ENCODE measurements at places on chromosomes 5 and 9. TPM values are rescaled to one million over a fixed set of nuclear protein-coding genes. Genes with fewer than 3 reads are reported as not detected.

ANKRD18A gene
- total RNA-seq = 1.4 TPM

PCDHGA3 gene
- total RNA-seq = 12.1 TPM

PCDHA4 gene
- 0.10 TPM for total RNA-seq

URM1 gene
- 51.6 TPM for total RNA-seq

SLC27A6 gene
- 52.2 TPM for total RNA-seq

OR1Q1 gene
- not detected for total RNA-seq

OLFM1 gene
- total RNA-seq = 12.5 TPM

DNA sequence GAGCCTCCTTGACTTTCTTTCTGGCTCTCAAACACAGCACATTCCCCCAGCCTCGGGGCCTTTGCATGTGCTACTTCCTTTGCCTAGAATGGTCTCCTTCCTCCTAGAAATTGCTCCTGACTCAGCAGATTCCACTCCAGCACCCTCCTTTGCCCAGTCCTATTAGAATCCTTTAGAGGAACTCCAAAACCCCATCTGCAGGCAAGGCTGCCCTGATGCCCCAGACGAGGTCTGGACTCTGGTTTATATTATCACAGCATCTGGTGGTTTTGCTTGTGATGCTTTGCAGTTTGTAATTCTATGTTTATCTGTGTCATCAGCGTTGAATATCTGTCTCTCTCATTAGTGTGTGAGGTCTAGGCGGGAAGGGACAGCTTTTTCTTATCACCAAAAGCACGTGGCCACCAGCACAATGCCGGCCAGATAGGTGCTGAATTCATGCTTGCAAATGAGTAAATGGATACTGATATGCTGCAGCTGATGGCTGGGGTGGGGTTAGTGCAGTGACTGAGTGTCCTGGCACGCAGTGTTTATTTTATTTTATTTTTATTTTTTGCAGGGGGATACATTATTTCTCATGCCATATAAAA lies 30.0 kb upstream of the ANKH start:
- peak; percentile 34 for DNase-seq

GRCh38 chr5:157189223-157189622 lies 8.6 kb downstream of the ITK start:
- no peak for DNase-seq

DNA sequence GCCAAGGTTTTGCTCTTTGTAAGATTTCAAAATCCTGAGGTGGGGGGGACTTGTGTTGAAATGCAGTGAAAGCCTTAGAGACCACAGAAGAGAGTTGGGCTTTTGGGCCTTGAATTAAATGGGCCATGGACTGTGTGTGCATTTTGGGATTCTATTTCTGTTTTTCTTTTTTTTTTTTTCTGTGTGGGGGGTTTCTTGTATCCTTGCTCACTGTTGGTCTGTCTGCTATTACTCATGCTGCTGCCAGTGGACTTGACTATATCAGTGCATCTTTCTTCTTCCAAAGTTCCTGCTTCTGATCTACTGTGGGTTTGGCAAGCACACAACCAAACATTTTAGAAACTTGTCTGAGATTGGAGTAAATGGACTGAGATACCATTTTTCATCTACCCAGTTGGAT lies 344.9 kb downstream of the ARL15 start:
- DNase-seq = no peak

DNA sequence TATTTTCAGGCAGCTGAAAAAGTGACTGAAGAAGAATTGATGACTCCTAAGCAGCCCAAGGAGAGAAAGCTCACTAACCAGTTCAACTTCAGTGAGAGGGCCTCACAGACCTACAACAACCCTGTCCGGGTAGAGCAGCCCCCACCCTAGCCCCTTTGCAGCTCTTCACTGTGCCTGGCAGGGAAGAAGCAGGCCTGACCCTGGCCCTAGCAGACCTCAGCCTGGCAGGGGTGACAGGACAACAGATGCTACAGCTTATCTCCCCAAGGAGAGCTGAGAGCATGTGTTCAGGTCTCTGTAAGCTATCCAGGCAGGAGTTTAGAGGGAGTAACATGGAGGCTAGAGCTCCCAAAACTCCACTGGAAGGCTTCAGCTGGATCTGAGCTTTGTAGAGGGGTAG lies 31.8 kb downstream of the DNAI1 start:
- no peak for DNase-seq

- no peak for DNase-seq
Observed at GRCh38 chr5:92492908-92493307, 1088.1 kb downstream of the NR2F1-AS1 start.

DNA sequence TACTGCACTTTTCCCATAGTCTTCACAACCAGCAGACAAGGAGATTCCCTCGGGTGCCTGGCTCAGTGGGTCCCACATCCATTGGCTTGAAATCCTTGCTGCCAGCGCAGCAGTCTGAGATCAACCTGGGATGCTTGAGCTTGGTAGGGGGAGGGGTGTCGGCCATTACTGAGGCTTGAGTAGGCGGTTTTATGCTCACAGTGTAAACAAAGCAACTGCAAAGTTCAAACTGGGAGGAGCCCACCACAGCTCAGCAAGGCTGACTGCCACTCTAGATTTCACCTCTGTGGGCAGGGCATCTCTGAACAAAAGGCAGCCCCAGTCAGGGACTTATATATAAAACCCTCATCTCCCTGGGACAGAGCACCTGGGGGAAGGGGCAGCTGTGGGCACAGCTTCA lies 512.3 kb upstream of the MPDZ start:
- DNase-seq = no peak

GRCh38 chr5:25516141-25516540 lies 871.4 kb upstream of the CDH10 start:
- DNase-seq = no peak

GRCh38 chr9:118652912-118653311 lies 716.3 kb downstream of the BRINP1 start:
- DNase-seq = no peak

- DNase-seq = no peak
Observed at GRCh38 chr5:6145616-6146237, 232.6 kb downstream of the MED10 start.

GRCh38 chr9:33222031-33222430 lies 17.9 kb upstream of the SPINK4 start:
- DNase-seq = no peak

DNA sequence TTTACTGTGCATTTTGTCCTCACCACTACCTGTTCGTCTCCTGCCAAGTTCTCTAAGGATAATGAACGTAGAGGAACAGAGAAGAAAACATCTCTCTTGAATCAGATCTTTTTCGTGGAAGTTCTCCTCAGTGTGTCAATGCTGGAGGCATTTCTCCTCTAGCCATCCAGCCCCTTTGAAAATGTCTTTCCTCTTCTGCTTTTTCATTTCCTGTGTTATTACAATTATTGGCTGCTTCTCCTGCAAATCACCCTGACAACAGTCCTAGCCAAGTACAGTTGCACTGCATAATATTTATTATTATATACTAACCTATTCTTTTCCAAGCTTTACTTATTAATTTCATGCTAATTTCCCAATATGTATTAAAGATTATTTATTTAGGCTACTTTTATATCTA lies 61.8 kb upstream of the TRPM3 start:
- DNase-seq = no peak

Measured in left ventricle myocardium superior (tissue), 1 donor.